ENCODE measurements at places on chromosomes 7 and 10.

DNA sequence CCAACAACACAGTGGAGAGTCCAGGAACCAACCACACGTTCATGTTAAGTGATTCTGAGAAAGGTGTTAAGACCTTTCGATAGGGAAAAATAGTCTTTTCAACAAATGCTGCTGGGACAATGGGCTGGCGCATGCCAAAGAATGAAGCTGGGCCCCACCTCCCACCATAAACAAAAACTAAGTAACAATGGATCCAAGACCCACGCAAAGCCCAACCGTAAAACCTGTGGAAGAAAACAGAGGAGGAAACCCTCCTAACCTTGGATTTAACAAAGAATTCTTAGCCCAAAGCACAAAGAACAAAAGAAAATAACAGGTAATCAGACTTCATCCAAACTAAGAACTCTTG is 272.8 kb downstream of the ELFN1 start:
- no peak for DNase-seq

- DNase-seq = no peak
Observed at GRCh38 chr7:121204537-121204936, 124.3 kb upstream of the WNT16 start.

- no peak for DNase-seq
Observed at GRCh38 chr10:59181668-59182067, 5.2 kb downstream of the PHYHIPL start.

DNA sequence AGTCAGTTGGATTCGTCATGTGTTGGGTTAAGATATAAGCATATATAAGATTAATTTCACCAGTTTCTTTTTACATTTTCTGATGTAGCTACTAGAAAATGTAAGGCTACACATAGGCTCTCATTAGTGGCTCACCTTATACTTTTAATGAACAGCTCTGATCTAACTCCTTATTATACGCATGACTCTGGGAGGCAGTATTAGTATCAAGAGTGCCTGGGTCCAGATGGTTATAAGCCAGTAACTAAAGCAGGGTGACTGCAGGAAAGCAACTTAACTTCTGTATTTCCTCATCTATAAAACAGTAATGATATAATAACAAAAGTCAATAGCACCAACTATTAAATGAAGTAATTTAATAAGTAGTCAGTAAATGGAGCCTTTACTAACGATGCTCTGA is 1.4 kb upstream of the ELMO1 start:
- no peak for DNase-seq

GRCh38 chr10:113445736-113446135 is 107.1 kb upstream of the HABP2 start:
- DNase-seq = no peak

- no peak for DNase-seq
Observed at GRCh38 chr10:112294169-112294568, 11.0 kb downstream of the TECTB start.

GRCh38 chr10:90342480-90342879 is 515.4 kb downstream of the HTR7 start:
- DNase-seq = no peak

GRCh38 chr10:12308057-12308456 is 41.3 kb upstream of the CAMK1D start:
- DNase-seq = no peak

DNA sequence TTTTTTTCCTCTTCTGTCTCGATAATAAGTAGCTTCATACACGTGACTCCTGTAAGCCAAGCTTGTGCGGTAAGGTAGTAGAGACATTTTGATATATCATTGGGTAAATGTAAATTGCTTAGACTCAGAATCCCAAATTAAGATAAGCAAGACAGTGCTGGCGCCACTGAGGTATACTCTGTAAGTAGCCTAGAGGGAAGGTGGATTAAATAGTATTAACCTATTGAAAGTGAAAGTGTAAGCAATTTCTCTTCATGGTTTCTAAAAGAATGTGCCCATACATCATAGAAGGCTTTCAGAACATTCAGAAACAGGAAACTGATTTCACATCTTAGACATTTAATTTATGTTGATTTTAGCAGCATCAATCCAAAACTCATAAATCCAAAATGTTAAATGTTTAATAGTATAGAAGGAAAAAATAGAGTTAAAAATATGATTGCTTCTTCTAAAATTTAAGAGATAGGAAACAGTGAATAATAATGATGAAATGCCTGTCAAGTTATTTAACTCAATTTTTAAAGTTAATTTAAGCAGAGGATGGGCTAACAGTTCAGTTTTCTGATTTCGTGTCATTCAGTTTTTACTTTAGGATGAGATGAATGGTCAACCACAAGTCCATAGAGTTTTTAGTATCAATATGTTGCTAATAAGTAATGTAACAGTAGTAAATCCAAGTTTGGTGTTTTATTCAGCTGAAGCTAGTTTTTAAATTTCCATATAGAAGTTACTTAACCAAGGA is 36.8 kb downstream of the LRRC72 start:
- DNase-seq = no peak

DNA sequence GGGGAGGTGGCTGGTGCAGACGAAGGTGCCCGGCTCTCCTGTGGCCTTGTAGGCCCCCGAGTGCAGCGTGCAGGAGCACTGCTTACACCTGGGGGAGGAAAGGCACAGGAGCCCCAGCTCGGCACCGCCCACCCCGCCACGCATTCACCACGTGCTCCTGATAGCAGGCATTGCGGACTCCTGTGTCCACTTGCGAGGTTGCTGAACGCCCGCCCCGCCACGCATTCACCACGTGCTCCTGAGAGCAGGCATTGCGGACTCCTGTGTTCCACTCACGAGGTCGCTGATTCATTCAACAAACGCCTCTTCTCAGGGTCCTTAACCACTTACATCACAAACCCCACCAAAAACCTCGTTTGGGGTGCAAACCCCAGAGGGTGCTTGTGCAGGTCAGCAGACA is 13.9 kb downstream of the MICALL2 start:
- DNase-seq = no peak

- DNase-seq = no peak
Observed at GRCh38 chr10:95395947-95396449, 105.2 kb upstream of the PDLIM1 start.

- DNase-seq = no peak
Observed at GRCh38 chr10:28242555-28243204, 60.2 kb downstream of the MPP7 start.

DNA sequence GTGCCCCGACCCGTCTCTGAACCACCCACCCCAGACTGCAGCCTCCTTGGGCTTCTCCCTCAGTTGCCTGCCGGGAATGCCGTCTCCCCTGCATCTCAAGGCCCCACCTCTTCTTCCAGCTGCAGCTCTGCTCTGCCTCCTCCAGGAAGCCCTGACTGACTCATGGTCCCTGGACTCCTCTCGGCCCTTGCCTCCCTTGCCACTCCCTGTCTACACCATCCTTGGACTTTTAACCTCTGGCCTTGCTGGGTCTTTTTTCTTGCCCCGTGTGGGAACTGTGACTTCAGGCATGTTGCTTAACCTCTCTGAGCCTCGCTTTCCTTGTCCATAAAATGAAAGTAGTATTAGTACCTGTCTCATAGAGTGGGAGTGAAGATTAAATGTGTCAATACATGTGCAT is 56.3 kb downstream of the C10orf105 start:
- no peak for DNase-seq

- DNase-seq = no peak
Observed at GRCh38 chr10:120791316-120791715, 59.8 kb upstream of the WDR11 start.

DNA sequence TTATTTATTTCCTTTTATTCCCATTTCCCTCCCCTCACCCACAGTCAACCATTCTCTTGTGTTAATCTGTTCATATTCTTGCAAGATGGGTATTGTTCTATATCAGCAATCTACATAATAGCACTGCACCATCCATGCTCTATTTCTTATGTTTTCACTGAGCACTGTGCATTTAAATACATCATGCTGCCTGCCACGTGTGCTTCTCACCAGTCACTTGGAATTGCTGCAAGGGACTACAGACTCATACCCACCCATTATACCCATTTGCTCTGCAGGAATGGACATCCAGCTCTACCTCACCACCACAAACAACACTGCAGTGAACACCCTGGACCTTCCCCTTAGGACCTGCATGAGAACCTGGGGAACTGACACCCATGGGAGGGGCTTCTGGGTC is 20.8 kb downstream of the DLG5 start:
- DNase-seq = no peak

- no peak for DNase-seq
Observed at GRCh38 chr10:113031147-113031546, 81.1 kb downstream of the TCF7L2 start.

GRCh38 chr10:114605155-114605797 is 52.8 kb downstream of the ABLIM1 start:
- DNase-seq = no peak

DNA sequence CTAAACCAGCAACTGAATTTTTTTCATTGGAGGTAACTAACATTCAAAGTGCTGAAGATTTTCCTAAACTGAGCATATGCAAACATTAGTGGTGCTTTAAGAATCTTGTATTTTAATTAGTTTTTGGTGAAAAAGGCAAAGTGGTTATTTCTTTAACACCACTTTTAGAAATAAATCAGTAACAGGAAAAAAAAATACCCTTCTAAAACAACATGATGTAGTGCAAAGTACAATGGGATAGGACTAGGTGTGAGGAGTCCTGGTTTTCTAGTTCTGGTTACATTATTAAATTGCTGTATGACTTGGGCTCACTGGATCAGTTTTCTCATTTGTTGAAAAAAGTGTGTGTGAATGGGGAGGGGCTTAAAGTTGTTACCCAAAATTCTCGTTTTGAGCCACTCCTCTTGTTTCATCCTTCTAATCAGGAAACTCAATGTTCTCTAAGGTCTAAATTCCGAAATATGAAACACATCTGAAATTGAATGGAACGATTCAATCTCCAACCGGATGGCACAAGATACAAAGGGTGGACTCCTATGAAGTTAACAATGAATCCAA is 1.8 kb downstream of the WASL start:
- no peak for DNase-seq

DNA sequence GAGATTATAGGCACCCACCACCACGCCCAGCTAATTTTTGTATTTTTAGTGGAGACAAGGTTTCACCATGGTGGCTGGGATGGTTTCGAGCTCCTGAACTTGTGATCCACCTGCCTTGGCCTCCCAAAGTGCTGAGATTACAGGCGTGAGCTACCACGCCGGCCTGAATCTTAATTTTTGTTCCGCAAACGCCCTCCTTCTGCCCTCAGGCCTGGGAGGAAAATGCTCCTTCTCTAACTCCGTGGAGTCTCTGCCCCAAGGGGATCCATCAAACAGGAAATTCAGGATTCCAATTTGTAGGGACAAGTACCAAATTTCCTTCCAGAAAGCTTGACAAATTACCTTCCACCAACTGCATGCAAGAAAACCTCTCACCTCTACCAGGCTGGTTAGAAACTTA is 43.2 kb downstream of the RBAK start:
- DNase-seq = no peak

DNA sequence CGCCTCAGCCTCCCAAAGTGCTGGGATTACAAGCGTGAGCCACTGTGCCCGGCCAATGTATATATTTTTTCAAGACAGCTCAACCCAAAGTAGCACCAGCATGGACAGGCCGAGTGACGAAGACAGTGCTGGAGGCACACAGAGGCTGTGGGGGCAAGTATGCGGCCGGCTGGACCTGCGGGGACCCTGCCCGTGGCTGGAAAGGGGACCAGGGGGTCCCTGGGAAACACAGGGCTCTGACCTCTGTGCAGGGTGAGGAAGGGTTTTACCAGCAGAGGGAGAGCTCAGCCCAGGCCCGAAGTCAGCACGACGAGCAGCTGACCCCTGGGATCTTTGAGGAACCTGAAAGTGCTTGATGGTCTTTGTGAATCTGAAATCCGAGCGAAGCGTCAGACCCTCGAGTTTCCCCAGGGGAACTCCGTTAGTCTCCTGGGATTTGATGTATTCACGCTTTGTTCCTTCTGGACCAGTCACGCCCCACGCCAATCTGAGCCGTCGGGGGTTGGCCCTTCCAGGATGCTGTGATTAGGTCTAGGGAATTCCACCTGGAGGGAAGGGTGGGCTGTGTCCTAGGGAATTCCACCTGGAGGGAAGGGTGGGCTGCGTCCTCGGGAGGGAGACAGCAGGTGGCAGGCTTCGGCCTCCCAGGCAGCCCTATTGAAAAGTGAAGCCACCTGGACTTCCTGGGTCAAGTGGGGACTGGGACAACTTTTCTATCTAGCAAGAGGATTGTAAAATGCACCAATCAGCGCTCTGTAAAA is 10.9 kb upstream of the ZFAND2A start:
- no peak for DNase-seq

- no peak for DNase-seq
Observed at GRCh38 chr10:33331379-33331694, 3.1 kb downstream of the NRP1 start.

DNA sequence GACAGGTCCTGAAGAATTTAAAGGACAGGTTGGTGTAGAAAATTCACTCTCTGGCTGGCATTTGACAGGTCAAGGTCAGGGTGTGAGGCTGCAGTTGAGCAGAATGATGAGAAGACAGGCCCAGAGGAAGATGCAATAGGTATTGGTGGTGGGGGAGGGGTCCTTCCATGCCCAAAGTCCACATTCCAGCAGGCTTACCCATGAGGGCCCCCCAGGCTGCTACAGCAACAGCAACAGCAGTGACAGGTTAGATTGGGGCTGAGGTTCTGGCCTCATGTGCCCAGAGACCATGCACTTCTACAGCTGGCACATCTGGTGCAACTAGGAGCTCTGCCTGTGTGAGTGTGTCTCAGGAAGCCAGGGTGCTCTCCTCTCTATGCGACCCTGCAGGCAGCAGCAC is 223.5 kb upstream of the GHITM start:
- no peak for DNase-seq

DNA sequence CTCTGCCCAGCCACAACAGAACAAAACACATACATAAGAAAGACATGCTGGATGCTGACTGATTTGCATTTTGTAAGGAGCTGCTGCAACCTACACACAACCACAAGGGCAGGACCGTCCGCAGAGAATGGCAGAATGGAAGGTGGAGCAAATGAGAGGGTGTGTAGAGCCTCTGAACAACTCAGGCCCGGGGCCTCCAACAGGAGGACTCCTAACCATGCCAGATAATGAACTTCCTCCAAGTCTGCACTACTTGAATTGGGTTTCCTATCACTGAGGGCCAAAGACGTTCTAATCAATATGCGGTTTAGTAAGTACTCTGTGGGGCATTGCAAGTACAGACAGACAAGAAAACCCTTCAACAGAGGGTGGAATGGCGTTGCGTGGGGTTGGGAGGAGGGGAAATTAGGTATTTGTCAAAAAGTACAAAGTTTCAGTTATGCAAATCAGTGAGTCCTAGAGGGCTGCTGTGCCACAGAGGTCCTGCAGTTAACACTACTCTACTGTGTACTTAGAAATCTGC is 14.6 kb downstream of the VOPP1 start:
- DNase-seq = no peak

GRCh38 chr7:143126146-143126545 is 5.7 kb upstream of the PIP start:
- no peak for DNase-seq

- DNase-seq = no peak
Observed at GRCh38 chr10:29774475-29774874, 139.7 kb upstream of the SVIL start.

GRCh38 chr10:107856047-107856315 is 691.5 kb upstream of the SORCS1 start:
- no peak for DNase-seq

GRCh38 chr10:22669163-22669711 is 45.1 kb downstream of the PIP4K2A start:
- DNase-seq = no peak

- no peak for DNase-seq
Observed at GRCh38 chr7:36076074-36076473, 77.0 kb upstream of the EEPD1 start.

GRCh38 chr7:137976696-137977095 is 25.2 kb downstream of the CREB3L2 start:
- DNase-seq = no peak
